A172 (cell line): ENCODE measurements at places on chromosomes 4 and X.

DNA sequence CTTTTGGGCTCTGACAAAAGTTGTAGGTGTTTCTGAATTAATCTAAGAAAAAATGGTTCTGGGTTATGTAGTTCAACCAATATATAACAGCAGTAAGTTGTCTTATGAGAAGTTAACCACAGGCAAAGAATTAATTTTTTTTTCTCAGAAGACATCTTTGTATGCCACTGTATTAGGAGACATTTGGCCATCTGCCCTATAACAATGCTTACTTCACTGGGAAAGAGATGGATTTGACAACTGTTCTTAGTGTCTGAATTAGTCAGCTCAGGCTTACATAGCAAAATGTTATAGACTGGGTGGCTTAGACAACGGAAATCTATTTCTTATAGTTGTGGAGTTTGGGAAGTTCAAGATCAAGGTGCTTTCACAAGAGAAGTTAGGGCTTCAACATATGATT, 508.1 kb downstream of the STIM2 start:
- no peak for DNase-seq

DNA sequence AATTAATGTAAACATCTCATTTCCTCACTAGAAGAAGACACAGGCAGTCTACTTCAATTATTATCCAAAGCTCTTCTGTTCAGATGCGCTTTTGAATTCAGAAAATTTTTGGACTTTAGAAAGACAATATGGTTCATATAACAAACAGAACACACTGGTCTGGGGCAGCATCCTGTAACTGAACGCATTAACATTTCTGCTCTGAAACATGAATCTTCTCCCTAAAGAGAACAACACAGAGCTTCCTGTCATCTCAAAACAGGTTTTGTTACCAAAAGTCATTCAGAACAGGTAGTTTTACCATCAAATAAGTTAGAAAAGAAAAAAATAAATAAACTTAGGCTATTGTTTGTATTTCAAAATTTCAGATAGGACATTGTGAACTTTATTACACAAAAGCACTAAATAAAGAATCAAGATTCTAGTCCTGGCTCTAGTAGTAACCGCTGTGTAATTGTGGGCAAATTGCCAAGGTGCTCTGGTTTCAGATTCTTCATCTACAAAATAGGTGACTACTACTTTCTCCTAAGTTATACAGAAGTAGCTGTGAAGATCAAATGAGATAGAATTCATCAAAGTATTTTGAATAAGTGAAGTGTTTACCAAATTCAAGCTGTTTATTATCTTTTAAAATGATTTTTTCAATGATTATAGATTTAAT, 252.3 kb upstream of the RASGEF1B start:
- no peak for DNase-seq

DNA sequence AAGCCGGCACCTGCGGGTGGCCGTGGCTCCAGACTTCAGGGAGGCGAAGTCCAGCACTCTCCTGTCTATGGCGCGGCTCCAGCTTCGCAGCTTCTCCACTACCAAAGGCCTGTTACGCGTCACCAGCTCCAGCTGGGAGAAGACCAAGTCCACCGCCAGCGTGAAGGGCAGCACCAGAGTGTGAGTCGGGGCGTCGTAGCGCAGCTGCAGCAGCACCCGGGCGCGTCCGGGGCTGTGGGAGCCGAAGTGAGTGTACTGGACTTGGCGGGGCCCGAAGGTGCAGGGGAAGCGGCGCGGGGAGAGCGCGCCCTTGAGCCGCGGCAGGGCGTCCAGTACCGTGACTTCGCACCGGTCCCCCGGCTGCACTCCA, 444 bp downstream of the FREM3 start:
- no peak for DNase-seq

DNA sequence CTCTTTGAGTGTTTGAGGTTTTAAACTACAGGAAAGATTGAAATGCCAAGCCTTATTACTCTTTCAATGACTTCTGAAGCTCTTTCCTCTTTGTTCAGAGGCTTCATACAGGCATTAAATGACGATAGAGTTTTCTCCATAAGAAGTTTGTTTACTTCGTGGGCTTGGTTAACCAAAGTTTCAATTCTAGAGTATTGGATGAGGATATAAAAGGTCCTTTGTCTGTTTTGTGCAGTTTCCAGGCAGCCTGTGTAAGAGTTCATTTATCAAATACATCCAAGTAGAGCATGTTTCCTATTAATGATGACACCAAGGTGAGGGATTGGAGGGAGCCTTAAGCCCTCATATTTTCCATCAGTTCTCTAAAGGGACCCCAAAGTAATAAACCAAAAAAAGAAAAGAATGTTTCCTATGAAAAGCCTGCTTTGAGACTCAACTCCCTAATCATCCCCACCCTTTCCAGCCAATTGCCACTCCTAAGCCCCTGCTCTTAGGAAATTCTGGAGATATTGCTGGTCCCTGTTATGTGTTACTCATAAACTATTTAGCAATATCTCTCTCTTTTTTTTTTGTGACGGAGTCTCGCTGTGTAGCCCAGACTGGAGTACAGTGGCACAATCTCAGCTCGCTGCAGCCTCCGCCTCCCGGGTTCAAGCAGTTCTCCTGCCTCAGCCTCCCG, 106.2 kb upstream of the IL13RA1 start:
- DNase-seq, result no peak

GRCh38 chr4:127139788-127140286, 492.9 kb upstream of the INTU start:
- no peak for DNase-seq

- no peak for DNase-seq
Observed at GRCh38 chr4:147755561-147756295, 23.8 kb downstream of the ARHGAP10 start.

- DNase-seq, result no peak
Observed at GRCh38 chr4:173414456-173414855, 15.5 kb upstream of the SCRG1 start.

DNA sequence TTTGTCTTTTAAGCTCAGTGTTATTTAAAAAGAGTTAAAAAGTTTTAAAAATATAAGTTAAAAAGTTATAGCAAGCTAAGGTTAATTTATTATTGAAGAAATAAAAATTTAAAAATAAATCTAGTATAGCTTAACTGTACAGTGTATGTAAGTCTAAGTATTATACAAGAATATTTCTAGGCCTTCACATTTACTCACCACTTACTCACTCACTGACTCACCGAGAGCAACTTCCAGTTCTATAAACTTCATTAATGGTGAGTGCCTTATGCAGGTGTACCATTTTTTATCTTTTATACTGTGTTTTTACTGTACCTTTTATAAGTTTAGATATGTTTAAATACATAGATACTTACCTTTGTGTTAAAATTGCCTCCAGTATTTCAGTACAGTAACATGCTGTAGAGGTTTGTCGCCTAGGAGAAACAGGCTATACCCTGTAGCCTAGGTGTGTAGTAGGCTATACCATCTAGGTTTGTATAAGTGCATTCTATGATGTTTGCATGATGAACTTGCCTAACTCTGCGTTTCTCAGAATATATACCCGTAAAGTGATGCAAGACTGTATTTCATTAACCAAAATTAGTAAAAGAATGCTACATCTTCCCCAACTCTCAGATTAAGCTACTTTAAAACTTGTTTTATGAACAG, 202.9 kb downstream of the CFAP299 start:
- peak; percentile 28 for DNase-seq

DNA sequence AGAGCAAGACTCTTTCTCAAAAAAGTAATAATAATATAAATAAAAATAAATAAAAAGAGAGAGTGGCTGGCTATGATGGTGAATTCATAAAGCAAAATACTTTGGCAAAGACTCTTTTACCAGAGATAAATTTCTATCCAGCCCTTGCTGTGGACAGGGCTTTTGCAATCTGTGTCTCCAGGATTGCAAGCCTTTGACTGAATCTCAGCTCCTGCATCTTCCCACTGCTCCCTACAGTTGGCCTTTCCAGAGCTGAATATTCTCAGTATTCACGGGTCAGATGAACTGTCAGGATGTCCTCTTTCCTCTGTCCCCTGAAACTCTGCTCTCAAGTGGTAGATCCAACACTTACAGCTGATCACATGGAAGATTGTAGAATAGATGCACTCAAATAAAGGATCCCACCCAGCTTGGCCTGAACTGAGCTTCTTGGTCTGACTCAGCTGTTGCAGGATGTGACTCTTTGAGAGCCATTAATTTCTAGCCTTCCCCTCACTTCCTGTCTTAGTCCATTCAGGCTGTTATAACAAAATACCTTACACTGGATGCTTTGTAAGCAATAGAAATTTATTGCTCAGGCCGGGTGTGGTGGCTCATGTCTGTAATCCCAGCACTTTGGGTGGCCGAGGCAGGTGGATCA, 123.4 kb upstream of the GUCY1A1 start:
- DNase-seq, result peak; percentile 91

DNA sequence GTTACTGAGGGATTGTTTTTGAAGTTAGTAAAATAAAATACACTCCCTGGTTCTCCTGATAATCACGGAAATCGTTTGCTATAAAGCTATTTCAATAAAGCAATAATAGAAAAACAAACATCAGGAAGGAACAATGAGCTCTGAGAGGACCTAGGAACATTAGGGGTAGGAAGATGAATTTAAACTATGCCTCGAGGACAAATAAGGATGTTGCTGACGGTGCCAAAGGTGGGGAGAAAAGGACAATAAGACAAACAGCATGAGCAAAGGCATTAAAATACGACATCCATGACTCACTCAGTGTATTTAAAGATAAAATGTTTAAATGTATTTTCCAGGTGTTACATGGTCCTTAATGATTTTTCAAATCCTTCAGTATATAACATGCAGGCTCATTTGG, 110.3 kb downstream of the MTNR1A start:
- DNase-seq, result no peak

DNA sequence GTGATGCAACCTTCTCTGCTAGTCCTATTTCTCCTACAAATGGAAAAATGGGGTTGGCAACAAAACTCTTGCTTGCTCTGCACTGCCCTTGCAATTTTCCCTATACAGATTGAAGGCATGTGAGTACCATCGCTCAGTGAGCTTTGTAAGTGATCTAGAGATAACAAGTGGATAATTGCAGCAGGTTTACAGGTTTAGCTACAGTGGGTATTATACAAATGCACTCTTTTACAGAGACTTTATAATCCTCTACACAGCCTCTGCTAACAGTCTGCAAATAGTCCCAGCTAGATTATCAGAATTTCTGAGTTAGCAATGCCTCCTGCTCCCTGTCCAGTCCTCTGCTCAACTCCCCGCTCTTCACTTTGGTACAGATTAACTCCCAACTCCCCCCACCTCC, 11.1 kb downstream of the LEF1 start:
- DNase-seq, result no peak

GRCh38 chr4:100188829-100189228, 1.4 kb downstream of the DDIT4L start:
- no peak for DNase-seq

DNA sequence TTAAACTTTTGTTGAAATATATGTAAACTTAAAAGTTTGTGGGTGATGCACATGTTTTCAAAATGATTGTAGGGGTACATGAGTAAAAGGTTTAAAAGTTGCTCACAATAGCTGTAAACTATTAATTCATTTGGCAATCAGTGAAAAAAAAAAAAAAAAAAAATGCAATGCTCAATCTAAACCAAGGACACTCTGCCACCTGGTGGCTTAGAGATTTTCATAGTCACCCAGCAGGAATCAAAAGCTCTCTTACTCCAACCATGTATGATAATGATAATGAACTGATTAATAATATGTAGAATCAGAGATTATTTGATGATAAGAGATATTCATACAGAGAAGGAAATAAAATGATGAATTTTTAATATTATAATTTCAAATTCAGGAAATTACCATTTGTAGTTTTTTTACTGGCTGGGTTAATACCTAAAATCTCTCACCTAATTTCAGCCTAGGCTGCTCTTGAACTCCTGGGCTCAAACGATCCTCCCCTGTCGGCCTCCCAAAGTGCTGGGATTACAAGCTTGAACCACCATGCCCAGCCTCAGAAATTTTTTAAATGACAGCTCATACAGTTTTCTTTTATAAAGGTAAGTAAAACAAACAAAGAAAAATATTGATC, 46.9 kb upstream of the SLC25A4 start:
- DNase-seq, result peak; percentile 29

GRCh38 chr4:123390846-123391456, 5.6 kb upstream of the SPRY1 start:
- no peak for DNase-seq

- peak; percentile 3 for DNase-seq
Observed at GRCh38 chr4:54144661-54145171, 44.8 kb downstream of the GSX2 start.

- DNase-seq, result peak; percentile 48
Observed at GRCh38 chrX:24890677-24891076, 125.1 kb downstream of the ARX start.

DNA sequence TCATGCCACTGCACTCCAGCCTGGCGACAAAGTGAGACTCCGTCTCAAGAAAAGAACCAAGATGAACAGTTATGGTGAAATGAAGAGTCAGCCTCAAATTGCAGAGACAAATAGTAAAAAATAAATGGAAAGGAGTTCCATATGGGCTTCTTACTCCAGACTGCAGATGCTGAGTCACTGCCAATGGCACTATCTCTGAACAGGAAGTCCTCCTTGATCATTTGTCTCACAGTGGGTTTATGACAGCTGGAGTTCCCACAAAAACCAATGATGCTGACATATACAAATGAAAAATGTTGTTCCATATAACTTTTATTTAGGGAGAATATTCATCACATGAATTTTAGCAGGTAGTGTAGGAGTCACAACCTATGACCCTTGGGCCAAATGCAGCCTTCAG, 631.6 kb downstream of the PCDH18 start:
- peak; percentile 52 for DNase-seq

- no peak for DNase-seq
Observed at GRCh38 chr4:870951-871350, 45.0 kb upstream of the CPLX1 start.

DNA sequence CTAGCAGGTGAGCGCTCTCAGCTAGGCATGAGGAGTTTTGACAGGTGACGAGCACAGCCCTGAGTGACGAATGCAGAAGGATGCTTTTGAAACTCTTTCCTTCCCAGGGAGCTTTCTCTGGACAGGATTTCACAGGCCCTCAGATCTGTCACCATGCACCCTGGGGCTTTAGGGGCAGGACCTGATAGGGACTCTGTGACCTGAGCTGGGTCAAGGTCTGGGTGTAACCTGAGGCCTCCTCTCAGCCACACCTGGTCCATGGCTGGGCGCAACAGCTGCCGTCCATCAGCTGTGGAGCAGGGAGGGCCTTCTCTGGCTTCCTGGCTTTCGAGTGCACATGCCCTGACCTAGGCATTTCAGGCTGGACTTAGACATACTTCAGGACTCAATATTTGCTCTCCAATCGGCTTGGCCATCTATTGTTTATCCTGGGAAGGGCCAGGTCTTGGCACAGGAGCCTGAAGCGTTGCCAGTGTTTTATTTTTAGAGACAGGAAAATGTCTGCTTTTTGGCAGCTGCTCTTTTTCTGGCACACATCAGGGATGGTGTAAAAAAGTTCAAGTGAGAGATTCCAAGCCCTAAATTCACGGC, 56.4 kb downstream of the C4orf51 start:
- no peak for DNase-seq

GRCh38 chr4:75644095-75644494, 13.8 kb upstream of the CDKL2 start:
- DNase-seq, result no peak

DNA sequence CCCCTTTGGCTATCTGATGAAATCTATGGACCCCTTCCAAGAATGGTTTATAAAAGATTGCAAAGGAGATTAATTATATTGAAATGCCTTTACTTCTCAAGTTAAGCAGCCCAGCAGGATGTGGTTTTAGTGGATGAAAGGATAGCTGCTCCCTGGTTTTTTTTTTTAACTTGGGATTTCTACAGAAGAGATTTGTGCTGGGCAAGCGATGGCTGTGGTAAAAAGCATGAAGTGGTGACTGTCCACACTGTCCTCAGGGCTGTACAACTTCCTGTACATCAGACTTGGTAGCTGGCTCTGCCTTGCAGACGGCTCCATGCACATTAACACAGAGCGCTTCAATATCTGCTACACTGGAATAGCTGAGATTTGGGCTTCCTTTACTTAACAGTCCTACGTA, 321.7 kb downstream of the DHX15 start:
- DNase-seq, result peak; percentile 22

- no peak for DNase-seq
Observed at GRCh38 chrX:42087960-42088359, 164.6 kb upstream of the CASK start.
